Renal cortex interstitium (tissue), 15 donors: ENCODE measurements at places on chromosomes 3 and 15.

DNA sequence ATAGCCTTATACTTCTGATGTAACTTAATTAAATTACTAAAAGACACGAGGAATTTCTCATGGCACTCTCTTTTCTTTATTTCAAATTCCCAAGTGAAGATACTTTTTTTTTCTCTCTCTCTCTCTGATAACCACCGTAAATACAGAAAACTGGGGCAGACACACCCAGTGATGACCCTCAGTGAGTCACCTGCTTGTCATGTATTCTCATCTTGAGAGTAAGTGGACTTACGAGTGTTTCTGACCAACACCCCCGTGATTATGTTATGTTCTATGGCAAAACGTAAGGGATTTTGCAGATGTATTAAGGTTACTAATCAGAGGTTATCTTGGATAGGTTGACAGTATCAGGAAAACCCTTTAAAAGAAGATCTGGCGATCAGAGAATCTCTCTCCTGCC is 348.8 kb upstream of the ZNF717 start:
- DNase-seq: no peak

DNA sequence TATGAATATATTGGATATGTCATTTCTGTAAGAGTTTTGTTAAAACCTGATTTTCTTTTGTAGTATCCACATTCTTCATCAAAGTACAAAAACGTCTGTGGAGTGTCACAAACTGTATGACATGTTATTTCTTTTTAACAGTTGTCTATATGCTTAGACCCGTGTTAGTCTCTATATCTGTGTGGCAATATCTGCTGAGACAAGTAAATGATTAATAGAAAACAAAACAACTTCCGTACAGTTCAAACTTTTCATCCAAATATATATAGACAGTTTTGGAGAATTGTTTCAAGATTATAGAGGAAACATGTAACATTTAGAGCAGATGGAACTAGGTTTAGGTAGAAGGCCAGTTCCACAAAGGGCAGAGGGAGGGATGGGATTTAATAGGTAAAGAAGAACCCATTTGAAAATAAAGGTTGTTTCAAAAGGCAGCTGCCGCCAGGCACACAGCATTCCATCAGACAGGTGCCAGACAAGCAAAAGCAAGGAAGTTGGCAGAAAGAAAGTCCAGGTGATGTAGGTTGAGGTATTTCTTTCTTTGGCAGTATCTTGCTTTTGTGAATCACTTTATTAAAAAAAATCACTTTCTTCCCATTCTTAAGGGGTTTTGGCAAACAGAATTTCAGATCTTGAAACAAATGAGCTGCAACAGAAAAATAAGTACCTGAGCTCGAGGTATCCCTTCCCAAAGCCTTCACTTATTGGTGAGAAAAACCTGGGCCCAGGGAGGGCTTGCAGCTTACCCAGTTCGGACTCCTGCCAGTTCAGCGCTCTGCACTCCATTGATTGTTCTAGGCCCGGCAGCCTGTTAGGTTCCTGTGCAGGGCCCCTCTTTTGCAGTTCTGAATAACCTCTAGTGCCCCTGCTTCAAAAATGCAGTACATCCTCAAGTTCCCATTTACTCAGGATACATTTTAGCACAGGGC is 49.0 kb downstream of the LRRN1 start:
- no peak for DNase-seq

DNA sequence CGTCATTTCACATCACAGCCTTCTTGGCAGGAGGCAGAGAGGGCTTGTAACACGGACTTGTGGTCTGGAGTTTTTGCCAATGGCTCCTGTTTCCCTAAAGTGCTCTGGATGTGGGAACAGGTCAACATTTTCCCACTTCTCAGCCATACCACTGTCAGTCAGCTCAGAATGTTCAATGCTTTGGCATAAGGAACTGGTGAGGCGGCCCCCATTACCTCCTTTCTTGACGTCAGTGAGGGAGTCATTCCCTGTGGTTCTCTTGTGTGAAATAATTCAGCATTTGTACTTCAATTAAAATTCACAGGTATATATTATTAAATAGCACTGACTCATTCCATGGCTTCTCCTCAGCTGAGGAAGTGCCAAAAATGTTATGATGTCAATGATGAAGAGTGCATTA is 167.1 kb downstream of the P3H2 start:
- no peak for DNase-seq

DNA sequence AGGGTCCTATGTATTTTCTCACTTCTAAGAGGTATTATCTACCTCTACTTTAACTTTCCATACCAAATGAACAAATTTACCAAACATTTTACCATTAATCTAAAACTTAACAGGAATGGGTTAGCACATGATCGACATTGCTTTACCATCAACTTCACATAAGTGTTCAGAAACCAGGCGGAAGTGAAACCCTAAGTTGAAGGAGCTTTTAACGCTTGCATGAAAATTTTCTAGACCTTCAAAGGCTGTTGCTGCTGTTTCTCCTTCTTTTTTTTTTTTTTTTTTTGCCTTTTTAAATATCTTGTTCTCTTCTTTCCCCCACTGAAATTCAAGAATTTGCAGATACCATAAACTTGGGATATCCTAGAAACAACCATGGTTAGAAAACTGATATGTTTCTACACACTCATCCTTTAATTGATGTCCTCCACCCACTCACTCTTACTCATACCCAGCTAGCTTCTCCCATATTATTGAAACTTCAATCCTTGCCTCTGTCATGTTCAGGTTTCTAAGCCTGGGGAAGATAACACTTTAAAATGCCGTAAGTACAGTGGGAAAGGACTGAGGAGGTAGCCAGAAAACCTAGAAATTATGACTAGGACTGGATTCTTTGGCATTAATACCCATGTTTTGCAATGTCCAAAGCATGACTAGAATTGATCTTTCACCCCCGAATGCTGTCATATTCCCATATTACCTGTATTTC is 24.7 kb downstream of the MYO5A start:
- DNase-seq: no peak

- DNase-seq: no peak
Observed at GRCh38 chr3:134650431-134651346, at the start of gene KY. TSS of gene KY (minus strand) at chr3:134651022. CDS start at chr3:134650960, 62 bp downstream.

DNA sequence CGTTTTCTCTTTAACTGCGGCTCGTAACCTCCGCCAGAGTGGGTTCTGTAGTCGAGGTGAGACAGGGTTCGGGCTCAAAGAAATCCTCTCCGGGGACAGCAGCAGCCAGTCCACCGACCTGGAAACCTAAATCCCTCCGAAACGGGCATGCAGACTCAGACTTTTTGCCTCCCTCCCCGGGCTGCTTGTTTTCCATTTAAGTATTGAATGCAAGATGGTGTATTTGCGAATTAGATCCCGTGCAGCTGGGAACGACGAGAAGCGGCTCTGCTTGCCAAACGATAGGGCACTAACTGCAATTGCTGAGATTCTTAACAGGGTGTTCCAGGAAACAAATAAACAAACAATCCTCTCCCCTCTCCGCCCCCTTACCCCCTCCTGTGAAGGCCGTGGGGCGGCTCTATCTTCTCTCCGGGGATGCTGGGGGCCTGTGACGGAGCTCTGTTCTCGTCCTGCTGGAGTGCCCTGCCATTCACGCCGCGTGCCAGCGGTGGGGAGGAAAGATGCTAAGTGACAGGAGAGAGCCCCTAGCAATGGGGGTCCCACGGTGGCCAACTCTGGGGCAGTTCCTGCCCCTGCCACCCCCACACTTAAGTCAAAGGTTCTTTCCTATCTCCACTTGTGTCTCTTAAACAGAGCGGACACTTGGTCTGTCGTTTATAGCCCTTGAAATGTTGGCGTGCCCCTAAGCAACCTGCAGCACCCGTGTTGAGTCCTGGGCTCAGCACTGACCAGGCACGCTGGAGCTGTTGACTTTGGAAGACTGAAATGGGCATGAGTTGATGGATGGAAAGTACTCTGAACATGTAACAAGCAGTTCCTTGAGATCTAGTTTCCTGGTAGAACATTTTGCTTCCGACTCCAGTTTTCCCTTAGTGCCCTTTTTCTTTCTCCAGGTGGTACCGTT is 1.3 kb upstream of the ETV5 start:
- no peak for DNase-seq

DNA sequence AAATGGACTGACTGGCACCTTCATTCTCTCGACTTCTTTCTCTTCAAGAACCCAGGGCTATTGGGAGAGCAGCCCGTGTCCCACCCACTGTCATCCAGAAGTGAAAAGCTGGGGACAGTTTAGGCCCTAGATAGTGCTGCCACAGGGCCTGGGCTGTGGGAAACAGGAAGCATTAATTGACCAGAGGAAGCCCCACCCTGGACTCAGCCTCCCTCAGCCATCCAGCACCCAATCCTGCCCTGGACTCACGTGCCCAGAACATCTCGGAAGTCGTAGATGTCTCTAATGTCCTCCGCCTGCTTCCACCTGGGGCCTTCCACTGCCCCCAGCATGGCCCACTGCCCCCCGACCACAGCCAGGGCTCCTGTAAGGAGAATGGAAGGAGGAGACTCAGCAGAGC is 2.3 kb downstream of the CAMK1 start:
- no peak for DNase-seq

- no peak for DNase-seq
Observed at GRCh38 chr3:148833223-148833622, 5.6 kb downstream of the CPB1 start.
